Ascending aorta (tissue), 2 donors: ENCODE measurements at places on chromosomes 11 and 22. TPM values are rescaled to one million over a fixed set of nuclear protein-coding genes. Genes with fewer than 3 reads are reported as not detected.

RFPL3 gene
- not detected for total RNA-seq

DNA sequence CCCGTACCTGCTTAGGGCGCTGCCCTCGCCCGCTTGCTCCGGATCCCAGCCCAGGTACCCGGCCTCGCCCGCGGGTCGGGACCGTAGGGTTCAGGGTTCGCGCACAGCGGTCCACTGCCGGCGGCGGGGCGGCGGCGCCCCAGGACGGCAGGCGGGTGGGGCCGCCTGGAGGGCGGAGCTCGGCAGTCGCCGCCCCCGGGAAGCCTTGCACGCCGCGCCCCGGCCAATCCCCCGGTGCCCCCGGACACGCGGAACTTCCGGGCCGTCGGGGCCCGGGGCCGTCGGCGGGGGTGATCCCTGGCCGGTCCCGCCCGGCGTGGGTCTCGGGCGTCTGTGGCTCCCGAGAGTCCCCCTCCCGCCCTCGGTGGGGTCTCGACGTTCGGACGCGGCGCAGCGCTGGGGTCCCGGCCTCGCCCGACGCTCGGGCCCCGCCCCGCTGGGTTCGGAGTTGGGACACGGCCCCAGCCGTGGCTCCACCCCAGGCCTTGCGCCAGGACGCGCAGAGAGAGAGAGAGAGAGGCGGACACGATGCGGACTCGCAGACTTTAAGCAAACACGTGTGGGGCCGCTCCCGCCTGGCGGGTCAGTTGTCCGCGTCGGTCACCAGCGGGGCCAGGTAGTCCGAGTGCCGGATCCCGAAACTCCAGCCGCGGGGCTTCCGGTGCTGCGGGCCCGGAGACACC is at the start of gene TYMP:
Gene TYMP, minus strand, starts transcription at position 116 of the 683 bp plus-strand sequence. CDS start 303 bp downstream, outside the sequence.
- peaks cover 18% of the 10 kb centered on the region for H3K4me1 ChIP-seq
- H3K27ac ChIP-seq = peak within 1 kb of the TSS; percentile 91
- DNase-seq = no peak
- peaks cover 11% of the 10 kb centered on the region for H3K27me3 ChIP-seq

ANO1 gene
- 244 TPM for total RNA-seq

DNA sequence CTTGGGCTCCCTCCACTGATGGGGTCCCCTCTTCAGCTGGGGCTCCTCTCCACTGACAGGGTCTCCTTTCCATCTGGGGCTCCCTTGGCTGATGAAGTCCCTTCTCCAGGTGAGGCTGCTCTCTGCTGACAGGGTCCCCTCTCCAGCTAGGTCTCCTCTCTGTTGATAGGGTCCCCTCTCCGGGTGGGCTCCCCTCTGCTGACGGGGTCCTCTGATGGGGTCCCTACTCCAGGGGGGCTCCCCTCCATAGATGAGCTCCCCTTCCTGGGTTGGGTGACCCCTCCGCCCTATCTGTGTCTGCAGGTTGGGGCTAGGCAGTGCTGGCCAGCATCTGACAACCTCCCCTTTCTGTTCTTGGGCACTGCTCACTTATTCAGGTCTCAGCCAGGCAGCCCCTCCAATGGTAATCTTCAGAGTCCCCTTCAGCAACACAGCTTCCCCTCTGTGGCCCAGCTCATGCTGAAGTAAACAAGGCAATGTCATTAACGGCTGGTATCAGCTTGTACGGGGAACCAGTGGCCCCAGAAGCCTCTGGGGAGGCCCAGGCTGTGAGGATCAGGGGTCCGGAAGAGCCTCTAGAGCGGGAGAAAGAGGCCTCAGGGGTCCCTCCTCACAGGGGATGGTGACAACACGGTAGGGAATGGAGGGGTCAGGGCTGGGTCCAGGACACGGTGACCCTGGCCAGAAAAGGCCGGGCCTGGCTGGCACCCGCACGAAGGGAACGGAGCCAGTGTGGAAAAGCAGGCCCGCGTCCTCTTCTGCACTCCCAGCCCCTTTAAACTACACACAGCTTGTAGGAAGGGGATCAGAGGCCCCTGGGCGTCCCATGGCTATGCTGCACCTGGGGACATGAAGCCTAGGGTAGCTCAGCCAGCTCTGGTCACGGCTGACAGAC is 9.6 kb upstream of the CD81 start:
- H3K27ac ChIP-seq = no peak overlapping the region
- H3K36me3 ChIP-seq = no peaks in the 10 kb centered on the region
- H3K27me3 ChIP-seq = no peaks in the 10 kb centered on the region
- no peak overlapping the region for H3K4me3 ChIP-seq
- H3K4me1 ChIP-seq = no peaks in the 10 kb centered on the region

BTG4 gene
- total RNA-seq = not detected

CREB3L1 gene
- total RNA-seq = 11.4 TPM

NXPE4 gene
- not detected for total RNA-seq

RAB36 gene
- total RNA-seq = 1.8 TPM

GRCh38 chr22:23767303-23767672 is 484 bp downstream of the CHCHD10 start:
- no peaks in the 10 kb centered on the region for H3K27me3 ChIP-seq
- peak overlapping the region; percentile 71 for H3K27ac ChIP-seq
- DNase-seq = no peak

SLC22A6 gene
- not detected for total RNA-seq

NOL12 gene
- total RNA-seq = 4.0 TPM

OPCML gene
- total RNA-seq = not detected

DNA sequence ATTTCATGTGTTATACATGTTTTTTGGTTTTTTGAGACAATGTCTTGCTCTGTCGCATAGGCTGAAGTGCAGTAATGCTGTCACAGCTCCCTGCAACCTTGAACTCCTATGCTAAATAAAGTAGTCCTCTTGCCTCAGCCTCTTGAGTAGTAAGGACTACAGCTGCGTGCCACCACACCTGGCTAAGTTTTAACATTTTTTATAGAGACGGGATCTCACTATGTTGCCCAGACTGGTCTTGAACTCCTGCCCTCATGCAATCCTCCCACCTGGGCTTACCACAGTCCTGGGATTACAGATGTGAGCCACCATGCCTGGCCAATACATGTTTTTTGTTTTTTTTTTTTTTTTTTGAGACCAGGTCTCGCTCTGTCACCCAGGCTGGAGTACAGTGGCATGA is 33.9 kb downstream of the SWAP70 start:
- H3K4me3 ChIP-seq = no peak overlapping the region
- no peak overlapping the region for H3K27ac ChIP-seq
- H3K27me3 ChIP-seq = no peaks in the 10 kb centered on the region
- DNase-seq = no peak

DNA sequence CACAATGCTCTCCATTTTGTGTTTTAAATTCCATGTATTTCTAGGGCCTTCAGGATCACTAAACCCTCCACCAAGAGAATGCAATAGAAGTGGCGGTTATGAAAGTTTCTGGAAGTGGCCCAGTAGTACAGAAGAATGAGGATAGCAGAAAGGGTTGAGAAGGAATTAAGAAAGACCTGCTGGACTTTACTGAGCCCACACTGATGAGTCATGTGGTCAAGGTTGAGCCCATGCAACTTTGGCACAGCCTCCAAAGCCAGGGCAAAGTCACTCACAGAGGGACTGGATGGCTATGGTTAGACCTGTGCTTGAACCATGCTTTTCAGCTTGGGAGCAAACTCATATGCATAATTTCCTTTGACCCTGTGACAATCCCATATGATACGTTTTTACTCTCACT is 102.9 kb upstream of the PLET1 start:
- no peaks in the 10 kb centered on the region for H3K27me3 ChIP-seq
- H3K4me1 ChIP-seq = no peaks in the 10 kb centered on the region
- H3K27ac ChIP-seq = no peak overlapping the region
- no peak for DNase-seq
- H3K36me3 ChIP-seq = no peaks in the 10 kb centered on the region

GRCh38 chr11:32935462-32936029 is 42.9 kb downstream of the QSER1 start:
- peaks cover 28% of the 10 kb centered on the region for H3K36me3 ChIP-seq
- no peak overlapping the region for H3K27ac ChIP-seq
- no peak overlapping the region for H3K4me3 ChIP-seq
- DNase-seq = no peak

DNA sequence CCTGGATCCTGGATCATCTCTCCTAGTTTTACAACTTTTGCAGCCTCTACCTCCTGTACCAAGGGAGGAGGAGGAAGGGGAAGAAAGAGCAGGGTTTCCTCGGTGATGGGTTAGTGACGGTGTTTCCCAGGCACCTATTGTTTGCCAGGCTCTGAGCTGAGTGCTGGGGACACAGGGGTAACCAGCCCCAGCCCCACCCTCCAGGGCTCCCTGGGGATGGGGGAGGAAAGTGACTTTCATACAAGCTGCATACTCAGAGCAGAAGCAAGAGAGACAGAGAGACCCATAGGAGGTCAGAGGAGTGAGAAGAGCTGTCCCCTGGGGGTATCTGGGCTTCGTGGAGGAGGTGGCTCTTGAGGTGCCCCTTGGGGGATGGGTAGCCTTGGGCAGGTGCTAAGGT is 89.4 kb upstream of the THY1 start:
- no peaks in the 10 kb centered on the region for H3K27me3 ChIP-seq
- H3K36me3 ChIP-seq = no peaks in the 10 kb centered on the region
- H3K4me3 ChIP-seq = no peak overlapping the region
- H3K27ac ChIP-seq = no peak overlapping the region
- DNase-seq = no peak

DNA sequence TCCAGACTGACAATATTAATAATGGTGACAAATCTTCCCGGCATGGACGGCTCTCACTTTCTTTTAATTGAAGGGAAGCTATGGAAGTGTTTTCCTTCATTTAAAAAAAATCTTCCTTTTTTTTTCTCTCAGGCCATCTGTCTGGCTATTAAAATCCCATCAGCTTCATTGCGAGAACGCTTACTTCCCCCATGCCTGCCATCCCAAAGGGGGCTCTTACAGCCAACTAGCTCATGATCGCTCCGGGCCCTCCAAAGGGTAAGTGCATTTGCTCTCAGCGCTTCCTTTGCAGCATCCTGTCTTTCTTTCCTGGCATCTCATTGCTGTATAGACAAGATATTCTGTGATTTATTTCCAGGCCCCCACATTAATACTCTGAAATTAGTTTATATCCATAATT is 20.7 kb downstream of the CACNG2 start:
- no peak overlapping the region for H3K27ac ChIP-seq
- H3K36me3 ChIP-seq = no peaks in the 10 kb centered on the region
- no peak for DNase-seq
- no peaks in the 10 kb centered on the region for H3K4me1 ChIP-seq
- no peak overlapping the region for H3K4me3 ChIP-seq

ETS1 gene
- total RNA-seq = 88.0 TPM

NCF4 gene
- 13.7 TPM for total RNA-seq

GRCh38 chr22:30508216-30508615 is 2.7 kb upstream of the SEC14L4 start:
- H3K36me3 ChIP-seq = no peaks in the 10 kb centered on the region
- H3K4me3 ChIP-seq = no peak overlapping the region
- H3K4me1 ChIP-seq = no peaks in the 10 kb centered on the region
- H3K27ac ChIP-seq = no peak overlapping the region
- DNase-seq = no peak

ST14 gene
- 5.4 TPM for total RNA-seq
